Activated naive CD8-positive, alpha-beta T cell treated with anti-CD3 and anti-CD28 coated beads, Interleukin-2, amount 50 U/mL, for 16 hours (primary cell): ENCODE measurements at places on chromosomes 7 and 10.

GRCh38 chr7:98730326-98730725 lies 113.2 kb downstream of the NPTX2 start:
- DNase-seq, result no peak

DNA sequence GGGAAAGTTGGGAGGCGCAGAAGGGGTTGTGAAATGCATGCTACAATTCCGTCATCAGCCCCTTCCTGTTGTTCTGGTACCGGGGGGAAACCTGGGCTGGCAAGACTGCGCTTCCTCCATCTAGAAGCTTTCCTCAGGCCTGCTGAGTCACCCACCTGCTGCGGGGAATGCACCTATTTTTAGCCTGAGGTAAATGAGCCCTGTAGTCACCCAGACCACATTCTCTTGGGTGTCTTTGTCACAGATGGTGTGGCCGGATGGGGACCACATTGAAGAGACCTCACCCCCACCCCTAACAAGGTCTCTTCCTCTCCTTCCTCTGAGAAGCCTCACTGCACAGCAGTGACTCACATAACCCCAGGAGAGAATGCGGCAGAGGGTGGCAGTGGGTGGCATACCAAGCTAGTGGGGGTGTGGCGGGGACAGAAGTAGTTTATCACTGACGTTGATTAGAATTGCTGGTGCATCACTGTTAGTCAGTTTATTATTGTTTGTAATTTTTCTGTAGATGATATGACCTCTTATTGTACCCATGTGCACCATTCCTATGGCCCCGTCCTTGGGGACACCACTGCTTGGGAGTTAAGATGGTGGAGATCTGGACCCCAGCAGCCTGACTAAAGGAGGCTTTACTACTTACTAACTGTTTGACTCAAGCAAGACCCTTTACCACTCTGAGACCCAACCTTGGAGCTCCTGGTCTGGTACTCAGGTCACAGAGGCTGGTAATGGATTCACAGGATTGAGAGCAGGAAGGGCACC lies 83.0 kb upstream of the DUSP5 start:
- DNase-seq, result peak; percentile 77

GRCh38 chr10:101066146-101066895 lies 4.5 kb downstream of the KAZALD1 start:
- no peak for DNase-seq

DNA sequence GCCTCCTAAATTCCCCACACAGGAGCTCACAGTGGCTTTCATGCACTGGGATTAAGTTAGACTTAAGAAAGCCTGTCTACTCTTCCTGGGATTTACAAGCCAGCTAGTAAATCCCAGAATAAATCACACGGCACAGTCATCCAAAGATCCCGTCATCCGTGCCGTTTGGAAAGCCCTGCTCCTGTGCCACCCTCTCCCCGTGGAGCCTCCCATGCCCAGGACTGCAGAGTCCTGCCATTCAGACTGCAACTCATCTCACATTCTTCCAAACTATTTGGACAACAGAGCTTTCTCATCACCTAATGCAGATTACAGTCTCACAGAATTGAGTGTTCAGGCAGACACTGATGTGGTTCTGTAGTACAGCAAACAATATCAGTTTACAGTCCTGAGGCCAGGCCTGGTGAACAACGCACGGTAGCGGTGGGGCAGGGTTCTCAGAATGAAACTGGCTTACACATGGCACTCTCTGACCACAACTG lies 166.5 kb downstream of the EGFR start:
- no peak for DNase-seq

DNA sequence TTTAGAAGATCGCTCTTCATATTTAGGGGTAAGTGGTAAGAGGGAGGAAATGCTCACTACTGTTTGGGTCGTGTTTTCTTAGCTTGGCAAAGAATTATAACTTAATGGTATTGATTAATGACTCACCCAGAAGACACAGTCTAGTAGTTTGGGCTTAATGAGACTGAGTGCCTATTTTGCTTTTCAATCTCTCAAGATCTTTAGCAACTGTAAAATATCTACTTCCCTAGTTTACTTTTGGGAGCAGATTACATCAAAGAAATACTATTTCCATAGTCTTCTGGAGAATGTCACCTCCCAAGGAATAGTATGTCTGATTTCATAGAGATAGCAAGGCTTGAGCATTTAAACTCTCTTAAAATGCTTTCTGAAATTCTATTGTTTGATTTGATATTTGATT lies 100.5 kb upstream of the SLC25A13 start:
- DNase-seq, result no peak

DNA sequence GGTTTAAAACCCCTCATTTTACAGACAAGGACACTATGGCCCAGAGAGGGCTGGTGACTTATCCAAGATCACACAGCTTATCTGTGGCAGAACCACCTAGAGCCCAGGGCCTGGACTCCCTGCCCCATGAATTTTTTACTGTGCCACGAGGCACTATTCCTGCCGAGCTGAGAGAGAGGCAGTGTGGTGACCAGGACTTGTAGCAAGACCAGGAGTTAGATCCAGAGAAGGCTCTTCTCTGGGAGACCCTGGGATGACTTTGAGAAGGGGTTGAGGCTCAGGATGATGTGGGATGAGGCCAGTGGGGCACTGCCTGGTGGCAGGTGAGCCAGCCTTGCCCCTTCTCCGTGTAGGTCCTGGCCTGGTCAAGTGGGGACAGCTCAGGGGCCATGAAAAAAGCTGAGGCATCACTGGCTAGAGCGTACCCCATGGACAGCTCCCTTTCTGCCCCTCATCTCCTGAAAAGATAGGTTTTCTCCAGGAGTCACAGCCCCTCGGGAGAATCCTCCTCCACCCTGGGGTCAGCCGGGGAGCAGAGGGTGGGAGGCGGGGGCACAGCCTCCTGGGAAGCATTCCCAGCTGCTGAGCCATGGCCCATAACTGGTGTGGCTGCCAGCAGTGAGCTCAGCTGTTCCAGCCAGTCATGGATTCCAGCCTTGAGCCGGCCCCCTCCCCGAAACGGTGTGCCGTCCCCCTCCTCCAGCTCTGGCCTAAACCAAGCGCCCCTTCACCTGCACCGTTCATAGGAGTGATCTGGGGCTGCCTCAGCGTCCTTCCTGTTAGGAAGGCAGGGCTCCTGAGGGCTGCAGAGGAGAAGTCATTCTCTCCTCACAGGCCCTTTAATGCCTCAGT lies 5.8 kb downstream of the FLNC start:
- no peak for DNase-seq

DNA sequence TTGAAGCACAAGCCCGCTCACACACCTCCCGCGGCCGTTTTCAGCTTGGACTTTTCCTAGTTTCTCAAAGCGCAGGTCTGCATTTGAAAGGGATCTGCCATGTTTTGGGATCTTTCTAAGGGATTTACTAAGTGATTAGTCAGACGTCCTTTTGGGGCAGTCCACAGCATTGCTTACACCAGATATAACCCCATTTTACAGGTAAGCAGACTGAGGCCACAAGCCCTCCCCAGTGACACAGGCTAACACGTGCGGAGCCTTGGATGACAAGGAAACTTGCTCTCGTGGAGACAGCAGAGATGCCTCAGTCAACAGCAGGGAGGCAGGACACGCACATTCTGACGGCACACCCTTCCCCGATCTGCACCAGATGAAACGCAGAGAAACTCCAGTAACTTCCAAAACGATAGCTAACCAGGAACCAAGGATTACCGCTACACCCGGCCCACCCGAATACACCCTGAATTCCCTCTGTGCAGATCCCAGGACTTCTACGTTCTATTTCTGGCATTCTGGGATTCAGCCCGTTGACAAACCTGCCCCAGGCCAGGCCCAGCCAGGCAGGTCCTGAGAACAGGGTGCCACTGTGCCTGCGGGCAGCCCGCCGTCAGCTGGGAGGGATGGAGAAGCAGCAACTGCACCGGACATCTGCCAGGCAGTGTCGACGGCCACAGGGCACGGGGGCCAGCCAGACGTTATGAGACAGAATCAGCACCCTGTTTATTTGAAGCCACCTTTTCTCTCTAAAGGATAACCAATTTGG lies 27.9 kb downstream of the FOXL3 start:
- no peak for DNase-seq

GRCh38 chr7:111840528-111840927 lies 278.2 kb upstream of the IMMP2L start:
- DNase-seq, result no peak

DNA sequence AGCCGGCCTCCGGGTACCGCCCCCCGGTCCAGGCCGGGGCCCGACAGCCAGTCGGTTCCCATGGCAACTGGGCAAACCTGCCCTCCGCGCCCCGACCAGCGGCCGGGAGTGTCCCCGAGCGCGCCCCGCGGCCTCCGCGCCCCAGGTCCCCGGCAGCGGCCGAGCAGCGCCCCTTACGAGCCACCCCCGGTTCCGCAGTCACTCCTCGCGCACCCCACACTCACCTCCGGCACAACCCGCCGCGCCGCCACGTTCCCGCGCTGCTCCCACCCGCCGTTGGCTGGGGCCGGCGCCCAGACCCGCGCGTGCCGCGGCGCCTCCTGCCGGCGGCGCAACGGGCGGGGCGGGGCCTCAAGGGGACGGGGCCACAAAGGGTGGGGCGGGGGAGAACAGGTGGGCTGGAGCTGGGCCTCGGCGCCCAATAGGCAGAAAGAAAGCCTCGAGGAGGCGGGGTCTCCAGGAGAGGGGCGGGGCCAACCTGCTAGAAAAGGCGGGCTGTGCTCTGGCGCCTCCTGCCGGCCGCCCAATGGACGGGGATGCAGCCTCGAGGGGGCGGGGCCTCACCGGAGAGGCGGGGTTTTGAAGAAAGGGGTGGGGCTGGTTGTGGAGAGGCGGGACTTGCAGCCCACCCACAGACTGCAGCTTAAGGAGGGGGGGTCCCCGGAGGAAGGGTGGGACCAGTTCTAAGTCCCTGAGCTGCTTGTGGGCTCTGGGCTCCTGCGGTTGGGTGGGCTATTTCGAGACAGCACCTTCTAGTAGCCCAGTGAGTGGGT lies at the start of gene RADIL:
Gene RADIL (minus strand): TSS at position 345 of the 773 bp plus-strand sequence. CDS start 5,577 bp downstream, outside the sequence.
- DNase-seq, result peak; percentile 78

DNA sequence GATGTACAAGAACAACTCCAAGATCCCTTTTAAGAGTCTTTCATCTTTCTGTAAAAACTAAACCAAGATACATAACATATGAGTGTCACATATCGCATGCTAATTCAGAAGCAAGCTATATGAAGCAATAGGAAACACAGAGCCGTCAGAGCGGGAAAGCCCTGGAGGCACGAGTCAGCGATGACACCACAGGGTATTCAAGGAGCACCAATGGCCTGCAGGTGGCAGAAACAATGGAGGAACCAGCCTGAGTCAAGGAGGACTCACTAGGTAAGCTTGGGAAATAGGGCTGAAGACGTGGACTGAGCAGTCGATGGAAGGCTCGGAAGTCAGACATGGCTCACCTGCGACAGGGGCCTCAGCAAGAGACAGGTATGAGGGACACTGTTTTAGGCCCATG lies 214.4 kb downstream of the FAM107B start:
- no peak for DNase-seq

GRCh38 chr10:11678074-11678793 lies 63.9 kb upstream of the ECHDC3 start:
- DNase-seq, result no peak

- no peak for DNase-seq
Observed at GRCh38 chr10:63323701-63324494, 141.9 kb downstream of the JMJD1C start.

- no peak for DNase-seq
Observed at GRCh38 chr7:33810356-33810755, 95.0 kb upstream of the BMPER start.

DNA sequence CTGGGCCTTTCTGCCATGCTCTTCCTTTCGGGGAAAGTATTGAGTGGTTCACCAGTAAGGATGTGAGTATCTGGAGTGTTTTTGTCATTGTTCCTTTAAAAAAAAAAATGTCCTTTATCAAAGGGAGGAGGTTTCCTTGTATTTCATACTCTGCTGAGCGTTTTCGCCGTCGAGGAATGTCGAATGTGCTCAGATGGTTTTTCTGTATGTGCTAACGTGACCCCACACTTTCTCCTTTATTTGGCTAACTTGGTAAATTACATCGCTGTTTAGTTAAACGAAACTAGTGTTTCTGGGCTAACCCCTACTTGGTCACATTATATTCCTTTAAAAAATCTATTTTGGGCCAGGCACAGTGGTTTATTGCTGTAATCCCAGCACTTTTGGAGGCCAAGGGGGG lies 45.9 kb downstream of the INPP5A start:
- DNase-seq, result no peak

DNA sequence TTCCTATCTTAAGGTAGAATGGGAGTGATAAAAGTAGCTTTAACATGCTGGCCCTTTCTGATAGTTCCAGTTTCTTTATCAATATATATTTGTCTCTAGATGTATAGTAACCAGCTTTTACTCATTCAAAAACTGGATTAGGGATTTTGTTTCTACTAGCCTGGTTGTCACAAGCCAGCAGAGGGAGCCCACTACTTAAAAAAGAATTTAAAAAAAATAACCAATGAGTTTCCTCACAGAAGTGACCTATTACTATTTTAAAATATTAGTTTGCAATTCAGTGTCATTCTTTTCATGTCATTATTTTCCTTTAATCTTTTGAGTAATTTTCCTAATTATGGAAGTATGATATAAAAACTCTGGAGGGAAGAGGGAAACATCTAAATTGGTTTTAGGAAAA lies 142.1 kb downstream of the PHTF2 start:
- no peak for DNase-seq

DNA sequence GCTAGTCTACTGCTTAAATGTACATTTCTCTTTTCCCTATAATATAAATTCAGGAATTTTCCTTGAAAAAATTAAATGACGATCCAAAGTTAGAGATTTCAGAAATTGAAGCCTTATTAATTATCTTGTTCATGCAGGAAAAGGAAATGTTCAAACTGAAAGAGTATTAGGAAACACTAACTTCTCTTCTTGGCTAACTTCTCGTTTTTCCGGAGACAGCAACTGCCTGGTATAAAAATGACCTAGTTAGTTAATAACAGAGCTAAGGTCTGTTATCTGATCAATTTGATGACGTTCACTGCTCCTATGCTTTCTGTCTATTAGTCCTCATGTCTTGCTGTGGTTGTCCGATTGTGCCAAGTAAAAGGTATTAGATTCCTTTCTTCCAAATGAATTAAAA lies 212.5 kb downstream of the DGKB start:
- DNase-seq, result no peak

GRCh38 chr10:112289373-112290053 lies 6.3 kb downstream of the TECTB start:
- no peak for DNase-seq

DNA sequence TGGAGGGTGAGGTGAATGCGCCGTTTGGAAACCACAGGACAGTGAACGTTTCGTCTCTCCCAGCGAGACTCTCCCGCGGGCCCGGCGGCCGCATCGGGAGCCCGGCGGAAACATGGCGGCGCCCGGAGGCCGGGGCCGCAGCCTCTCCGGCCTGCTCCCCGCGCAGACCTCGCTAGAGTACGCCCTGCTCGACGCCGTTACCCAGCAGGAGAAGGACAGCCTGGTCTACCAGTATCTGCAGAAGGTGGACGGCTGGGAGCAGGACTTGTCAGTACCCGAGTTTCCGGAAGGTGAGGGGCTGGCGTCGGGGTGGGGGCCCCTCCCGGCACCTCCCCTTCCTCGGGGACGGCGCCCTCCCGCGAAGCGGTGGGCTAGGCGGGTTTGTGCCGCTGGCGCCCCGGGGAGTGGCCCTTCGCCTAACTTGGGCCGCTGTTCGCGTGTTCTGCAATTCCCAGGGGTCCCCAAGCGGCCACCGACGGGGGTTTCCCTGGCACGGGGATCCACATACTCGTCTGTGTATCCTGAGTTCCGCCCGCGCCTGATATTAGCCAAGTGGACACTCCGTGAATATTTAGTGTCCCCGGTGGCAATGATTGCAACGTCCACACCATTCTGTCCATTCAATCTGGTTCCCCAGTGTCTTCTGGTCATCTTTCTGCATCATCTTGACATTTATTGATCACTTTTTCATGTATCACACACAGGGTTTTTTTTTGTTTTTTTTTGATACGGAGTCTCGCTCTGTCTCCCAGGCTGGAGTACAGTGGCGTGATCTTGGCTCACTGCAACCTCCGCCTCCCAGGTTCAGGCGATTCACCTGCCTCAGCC lies 514 bp downstream of the NHLRC2 start:
- no peak for DNase-seq

GRCh38 chr10:23643111-23643780 lies 204.4 kb downstream of the OTUD1 start:
- DNase-seq, result no peak
